Activated T-helper 1 cell treated with anti-CD3 and anti-CD28 coated beads, Interleukin-12 subunit alpha, Interleukin-12 subunit beta, Interleukin-2, Interleukin-4 antibody, amounts not matched to agents 30 ng/mL and 10 ng/mL and 1 ng/mL, durations not matched to agents 14 hours and 24 hours and 36 hours (primary cell): ENCODE measurements at places on chromosomes 4 and X. TPM values are rescaled to one million over a fixed set of nuclear protein-coding genes. Genes with fewer than 3 reads are reported as not detected.
A peak's percentile ranks its signal among the peaks of the same experiment; 100 is the strongest.

Gene FGFR3
- 0.29 and 0.39 TPM in 2 replicates for total RNA-seq

Gene PNMA3
- 0.67 and 0.88 TPM in 2 replicates for total RNA-seq

Gene TDO2
- not detected in 2 replicates for total RNA-seq

Gene NLGN3
- total RNA-seq, result 1.1 and 1.6 TPM in 2 replicates

- no peak for DNase-seq
- no peaks in the 10 kb centered on the region for H3K36me3 ChIP-seq
- H3K27ac ChIP-seq, result no peak overlapping the region
- H3K4me1 ChIP-seq, result no peaks in the 10 kb centered on the region
These were observed 33.4 kb upstream of the PHKA2 start for GRCh38 chrX:19017271-19017670.

GRCh38 chrX:30060718-30061117 lies 154.6 kb upstream of the MAGEB2 start:
- H3K36me3 ChIP-seq, result no peaks in the 10 kb centered on the region
- no peaks in the 10 kb centered on the region for H3K4me1 ChIP-seq
- H3K27me3 ChIP-seq, result no peaks in the 10 kb centered on the region
- no peak for DNase-seq

DNA sequence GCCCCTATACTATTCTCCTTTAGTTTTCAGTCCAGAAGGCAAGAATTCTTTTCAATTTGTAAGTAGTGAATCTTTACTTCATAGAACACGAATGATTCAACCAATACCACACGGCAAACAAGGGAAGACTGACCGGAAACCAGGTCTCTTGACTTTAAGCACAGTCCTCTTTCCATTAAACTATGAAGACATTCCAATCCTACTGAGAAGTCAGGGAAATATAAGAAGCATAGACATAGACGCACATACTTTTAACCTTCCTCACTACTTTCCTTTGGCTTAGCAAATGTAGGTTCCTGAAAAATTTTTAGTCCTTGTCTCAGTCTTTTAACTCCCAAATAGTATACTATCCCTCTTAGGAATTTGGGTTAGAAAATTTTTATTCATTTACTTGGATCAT lies 9.1 kb downstream of the CHRDL1 start:
- no peak overlapping the region for H3K4me3 ChIP-seq
- no peaks in the 10 kb centered on the region for H3K4me1 ChIP-seq
- DNase-seq, result no peak
- no peaks in the 10 kb centered on the region for H3K36me3 ChIP-seq

DNA sequence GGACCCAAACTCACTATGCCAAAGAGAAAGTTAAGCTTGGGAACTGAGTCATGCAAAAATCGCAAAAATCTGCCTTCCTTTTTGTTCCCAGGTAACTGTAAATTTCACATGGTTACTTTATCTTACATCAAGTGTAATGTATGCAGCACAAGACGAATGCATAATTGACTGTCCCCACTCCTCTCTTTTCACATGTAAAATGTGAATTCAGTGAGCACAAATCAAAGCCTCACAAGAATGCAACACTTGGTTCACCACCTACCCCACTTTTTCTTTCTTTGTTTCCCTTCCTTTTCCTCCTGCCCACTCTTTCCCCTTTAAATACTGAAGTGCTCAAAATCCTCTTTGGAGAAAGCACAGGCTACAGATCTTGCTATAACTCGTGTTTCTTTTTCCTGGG lies 53.2 kb downstream of the MAGED4B start:
- no peaks in the 10 kb centered on the region for H3K4me1 ChIP-seq
- DNase-seq, result no peak
- no peaks in the 10 kb centered on the region for H3K36me3 ChIP-seq
- no peak overlapping the region for H3K27ac ChIP-seq
- H3K27me3 ChIP-seq, result no peaks in the 10 kb centered on the region
- no peak overlapping the region for H3K4me3 ChIP-seq

GRCh38 chr4:121192013-121192412 lies 27.9 kb upstream of the TNIP3 start:
- peaks cover 2% of the 10 kb centered on the region for H3K27me3 ChIP-seq
- peak overlapping the region; percentile 45 for H3K4me3 ChIP-seq
- no peaks in the 10 kb centered on the region for H3K36me3 ChIP-seq
- no peak overlapping the region for H3K27ac ChIP-seq
- DNase-seq, result no peak
